Epithelial cell of prostate (primary cell): ENCODE measurements at places on chromosomes 12 and 14.

DNA sequence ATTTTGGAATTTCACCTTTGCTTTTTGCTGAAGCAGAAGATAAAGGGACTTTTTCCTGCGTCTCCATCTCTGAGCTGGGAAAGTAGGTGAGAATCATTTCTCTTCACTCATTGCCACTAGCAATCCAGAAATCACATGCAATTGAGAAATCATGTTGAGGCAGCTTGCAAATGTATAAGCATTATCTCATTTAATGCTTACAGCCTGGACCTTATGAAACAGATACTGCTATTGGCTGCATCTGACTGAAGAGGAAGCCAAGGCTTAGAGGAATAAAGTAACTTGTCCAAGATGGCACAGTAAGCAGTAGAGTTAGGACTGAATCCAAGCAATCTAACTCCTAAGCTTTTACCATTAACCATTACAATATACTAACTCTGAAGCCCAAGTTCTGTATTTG lies 122.4 kb downstream of the FIGNL2 start:
- DNase-seq = no peak

DNA sequence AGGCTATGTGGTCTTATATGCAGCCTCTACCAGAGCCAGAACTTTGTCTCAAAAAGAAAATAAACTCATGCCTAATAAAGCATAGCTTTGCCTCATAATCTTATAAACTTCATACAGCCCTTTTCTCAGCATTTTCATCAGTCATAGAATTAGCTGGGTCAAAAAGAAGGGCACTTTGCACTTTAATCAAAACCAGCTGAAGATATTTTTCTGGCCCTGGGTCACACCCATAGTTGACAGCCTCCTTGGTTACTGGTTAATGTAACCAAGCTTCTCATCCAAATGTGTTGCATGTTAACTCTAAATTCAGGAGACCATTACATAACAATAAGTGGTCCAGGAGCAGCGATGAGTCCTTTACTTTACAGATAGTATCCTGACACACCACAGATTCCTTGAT lies 558.2 kb downstream of the FLRT2 start:
- DNase-seq = no peak

GRCh38 chr12:53185582-53186153 lies 4.9 kb upstream of the CSAD start:
- no peak for DNase-seq

- no peak for DNase-seq
Observed at GRCh38 chr12:93676408-93677194, 574 bp upstream of the CRADD start.

GRCh38 chr14:51581017-51581881 lies 70.5 kb upstream of the FRMD6 start:
- DNase-seq = peak; percentile 37

DNA sequence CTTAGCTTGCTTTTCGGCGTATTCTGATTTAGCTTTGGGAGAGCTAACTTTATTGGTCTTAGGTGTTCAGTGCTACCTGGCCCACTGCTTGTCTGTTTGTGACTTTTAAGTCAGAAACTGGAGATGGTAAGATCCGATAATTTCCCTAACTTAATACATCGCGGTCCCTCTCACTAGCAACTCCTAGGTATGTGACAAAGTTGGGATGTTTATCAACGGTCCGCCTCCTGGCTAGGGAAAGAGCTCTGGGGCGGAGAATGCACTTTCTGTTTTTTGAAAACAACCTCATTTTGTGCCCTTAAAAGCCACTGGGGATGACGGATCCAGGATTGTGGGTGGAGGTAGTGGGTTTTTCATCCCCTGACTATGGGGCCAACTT lies 1.2 kb downstream of the CDKN1B start:
- no peak for DNase-seq

GRCh38 chr14:97138801-97139200 lies 341.6 kb downstream of the VRK1 start:
- DNase-seq = no peak

DNA sequence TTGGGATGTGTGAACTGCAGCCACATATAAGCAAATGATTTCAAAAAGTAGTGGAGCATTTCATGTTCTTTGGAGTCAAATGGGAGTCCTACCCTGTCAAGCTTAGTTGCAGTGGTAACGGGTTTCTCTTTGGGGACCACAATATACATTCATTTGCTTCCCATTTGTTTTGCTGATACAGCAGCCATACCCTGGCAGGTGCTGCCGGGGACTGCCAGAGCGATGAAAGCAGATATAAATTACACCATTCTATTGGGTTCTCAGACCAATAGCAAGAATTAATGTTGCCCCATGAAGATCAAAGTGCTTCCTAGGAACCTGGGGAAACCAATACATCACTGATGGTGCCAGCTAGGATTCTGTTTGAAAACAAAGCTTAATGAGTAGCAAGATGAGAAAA lies 1621.5 kb upstream of the FLRT2 start:
- DNase-seq = no peak

DNA sequence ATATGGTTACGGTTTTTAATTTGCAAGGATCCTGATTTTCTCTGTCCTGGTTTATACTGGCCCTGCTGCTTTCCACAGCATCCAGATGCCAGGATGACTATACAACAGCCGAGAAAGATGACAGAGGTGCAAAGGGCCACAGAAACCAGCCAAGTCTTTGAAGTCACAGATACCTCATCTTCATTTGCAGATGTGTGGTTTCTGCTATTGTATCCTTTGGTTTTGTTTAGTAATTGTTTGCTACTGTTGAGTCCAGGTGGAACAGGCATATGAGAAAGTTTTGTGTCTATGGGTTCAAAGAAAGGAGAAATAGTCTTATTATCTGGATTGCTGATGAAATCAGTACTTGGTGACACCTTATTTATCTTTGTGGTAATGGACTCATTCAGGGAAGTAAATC lies 17.3 kb upstream of the KLHL42 start:
- no peak for DNase-seq

GRCh38 chr14:46325157-46325556 lies 326.4 kb downstream of the RPL10L start:
- no peak for DNase-seq

DNA sequence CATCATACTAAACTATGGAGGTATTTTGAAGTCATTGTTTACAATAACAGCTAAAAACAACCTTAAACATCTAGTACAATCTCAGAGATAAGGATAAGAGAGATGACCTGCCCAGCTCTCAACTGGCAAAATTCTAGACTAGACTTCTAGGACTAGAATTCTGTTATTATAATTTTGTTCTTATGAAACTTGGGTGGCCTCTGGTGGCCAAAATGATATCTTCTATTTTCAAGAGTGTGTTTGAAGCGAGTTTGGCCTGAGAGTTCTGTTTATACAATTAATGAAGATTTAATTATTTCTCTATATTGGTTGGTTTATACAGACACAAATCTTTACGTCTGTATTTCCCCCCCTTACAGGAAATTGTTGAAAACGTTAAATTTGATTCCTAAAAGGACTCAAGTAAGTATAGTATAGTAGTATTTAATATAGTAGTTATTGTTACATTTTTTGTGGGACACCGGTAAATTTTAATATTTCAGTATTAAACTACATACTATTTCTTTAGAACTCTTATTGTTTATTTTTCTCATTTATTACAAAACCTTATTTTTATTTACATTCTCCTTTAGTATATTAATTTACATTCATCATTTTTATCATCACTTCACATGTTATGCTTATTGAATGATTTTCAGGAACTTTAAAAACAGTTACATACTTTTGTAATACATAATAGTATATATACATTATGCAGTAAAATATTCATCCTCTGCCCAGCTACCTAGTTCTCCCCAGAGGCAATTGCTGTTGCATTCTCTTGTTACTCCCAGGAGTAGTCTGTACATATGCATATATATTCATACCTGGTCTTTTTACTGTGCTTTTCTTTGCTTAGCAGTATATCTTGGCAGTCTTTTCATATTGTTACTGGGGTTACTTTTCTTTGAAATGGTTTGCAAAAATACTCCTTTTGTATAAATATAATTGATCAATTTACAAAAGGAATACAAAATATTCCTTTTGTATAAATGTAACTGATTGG lies 6.6 kb downstream of the PPHLN1 start:
- no peak for DNase-seq
